Fibroblast of lung (primary cell): ENCODE measurements at places on chromosomes 13 and 19. TPM values are rescaled to one million over a fixed set of nuclear protein-coding genes. Genes with fewer than 3 reads are reported as not detected.

Gene TTC9B
- not detected in 2 replicates for polyA plus RNA-seq

DNA sequence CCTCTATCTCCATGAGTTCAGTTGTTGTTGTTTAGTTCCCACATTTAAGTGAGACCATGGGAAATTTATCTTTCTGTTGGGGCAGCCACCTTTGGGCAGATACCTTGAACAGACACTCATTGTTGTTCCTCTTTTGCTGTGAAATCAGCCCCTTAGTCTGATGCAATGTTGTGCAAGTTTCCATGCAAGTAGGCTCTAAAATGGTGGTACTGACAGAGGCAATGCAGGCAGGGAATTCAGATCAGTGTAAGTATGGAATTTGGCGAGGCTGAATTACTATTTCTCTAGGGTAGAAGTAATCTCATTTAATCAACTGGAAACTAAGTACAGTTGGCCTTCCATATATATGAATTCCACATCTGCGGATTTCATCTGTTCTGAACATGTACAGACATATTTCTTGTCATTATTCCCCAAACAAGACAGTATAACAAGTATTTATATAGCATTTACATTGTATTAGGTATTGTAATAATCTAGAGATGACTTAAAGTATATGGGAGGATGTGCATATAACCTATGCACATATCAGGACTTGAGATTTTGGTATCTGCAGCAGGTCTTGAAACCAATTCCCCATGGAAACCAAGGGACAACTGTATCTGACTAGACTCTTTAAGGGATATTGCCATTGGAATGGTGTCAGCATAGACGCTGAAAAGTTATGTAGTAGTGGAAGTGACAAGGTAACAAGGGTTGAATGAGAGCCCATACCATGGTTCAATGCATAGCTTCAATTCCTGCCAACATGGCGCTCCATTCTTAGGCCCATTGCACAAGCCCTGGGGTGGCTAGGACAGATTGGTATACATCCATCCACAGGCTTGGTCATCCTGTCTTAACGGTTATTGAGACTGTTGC lies 281.5 kb upstream of the HTR2A start:
- no peak overlapping the region for H3K4me3 ChIP-seq
- no peak overlapping the region for H3K27ac ChIP-seq
- H3K4me1 ChIP-seq: peaks cover 4% of the 10 kb centered on the region
- H3K36me3 ChIP-seq: no peaks in the 10 kb centered on the region
- peak; percentile 26 for DNase-seq
- H3K27me3 ChIP-seq: no peaks in the 10 kb centered on the region

Gene LRP3
- 4.0 and 5.9 TPM in 2 replicates for polyA plus RNA-seq

Gene PROZ
- not detected in 2 replicates for polyA plus RNA-seq

GRCh38 chr19:38031423-38031770 lies 124.4 kb downstream of the SIPA1L3 start:
- H3K4me1 ChIP-seq: peaks cover 10% of the 10 kb centered on the region
- no peaks in the 10 kb centered on the region for H3K27me3 ChIP-seq
- no peak overlapping the region for H3K4me3 ChIP-seq
- peak; percentile 93 for DNase-seq
- H3K27ac ChIP-seq: no peak overlapping the region

DNA sequence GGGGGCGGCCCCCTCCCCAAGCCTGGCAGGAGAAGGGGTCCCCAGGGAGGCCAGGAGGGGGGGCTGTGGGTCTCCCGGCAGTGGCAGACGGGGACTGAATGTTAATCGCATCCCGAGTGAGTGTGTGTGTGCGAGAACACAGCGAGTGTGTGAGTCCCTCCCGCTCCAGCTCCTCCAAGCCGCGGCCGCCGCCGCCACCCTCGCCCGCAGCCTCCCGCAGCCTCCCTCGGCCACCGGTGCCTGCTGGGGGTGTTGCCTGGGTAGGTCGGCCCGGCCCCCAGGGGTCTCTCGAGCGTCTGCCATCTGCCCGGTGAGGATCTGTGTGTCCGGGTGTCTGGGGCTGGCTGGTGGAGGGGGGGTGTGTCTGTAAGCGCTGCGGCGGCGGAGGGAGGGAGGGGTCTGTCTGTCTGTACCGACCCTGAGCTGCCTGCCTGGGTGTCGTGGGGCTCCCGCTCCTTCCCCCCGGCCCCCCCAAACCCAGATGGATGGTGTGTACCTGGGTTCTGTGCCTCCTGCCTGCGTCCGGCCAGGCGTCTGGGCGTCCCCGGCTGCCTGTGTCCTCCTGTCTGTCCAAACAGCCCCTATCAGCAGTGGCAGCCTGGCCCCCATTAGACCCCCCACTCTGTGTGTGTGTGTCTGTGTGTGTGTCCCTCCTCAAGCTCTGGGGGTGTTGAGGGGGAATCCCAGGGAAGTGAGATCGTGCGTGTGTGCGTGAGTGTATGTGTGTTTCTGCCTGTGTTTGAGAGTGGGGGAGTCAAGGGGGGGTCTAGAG lies at the start of gene GRIN2D:
TSS of gene GRIN2D (plus strand) at position 110 of the 772 bp plus-strand sequence. CDS start 4,725 bp downstream, outside the sequence.
- no peaks in the 10 kb centered on the region for H3K4me1 ChIP-seq
- H3K27me3 ChIP-seq: peaks cover 32% of the 10 kb centered on the region
- H3K27ac ChIP-seq: no peak within 1 kb of the TSS
- H3K36me3 ChIP-seq: no peaks in the 10 kb centered on the region
- DNase-seq: peak; percentile 47
